ENCODE measurements at places on chromosomes 7 and 10.

GRCh38 chr7:38462819-38463218, 168.4 kb downstream of the AMPH start:
- no peak for DNase-seq

GRCh38 chr7:122470859-122471258, 166.3 kb upstream of the FEZF1 start:
- DNase-seq, result no peak

DNA sequence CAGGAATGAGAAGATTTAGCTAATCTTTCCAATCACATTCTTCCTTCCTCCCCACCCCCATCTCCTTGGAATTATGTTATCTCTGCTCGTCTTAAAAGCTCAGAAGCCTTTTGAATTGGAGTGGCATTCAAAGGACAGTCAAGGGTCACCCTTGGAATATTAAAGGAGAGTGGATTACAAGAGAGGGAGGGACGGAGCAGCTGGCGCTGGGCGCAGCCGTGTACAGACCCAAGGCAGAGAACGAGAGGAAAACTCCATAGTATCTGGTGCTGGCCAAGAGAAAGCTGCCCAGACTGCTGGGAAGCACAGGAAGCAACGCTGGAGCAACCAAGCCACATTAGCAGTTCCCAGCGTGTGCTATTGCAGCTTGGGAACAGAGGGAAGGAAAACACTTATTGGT, 95.7 kb downstream of the POU6F2 start:
- DNase-seq, result no peak

GRCh38 chr7:123220396-123220795, 20.6 kb upstream of the SLC13A1 start:
- DNase-seq, result no peak

DNA sequence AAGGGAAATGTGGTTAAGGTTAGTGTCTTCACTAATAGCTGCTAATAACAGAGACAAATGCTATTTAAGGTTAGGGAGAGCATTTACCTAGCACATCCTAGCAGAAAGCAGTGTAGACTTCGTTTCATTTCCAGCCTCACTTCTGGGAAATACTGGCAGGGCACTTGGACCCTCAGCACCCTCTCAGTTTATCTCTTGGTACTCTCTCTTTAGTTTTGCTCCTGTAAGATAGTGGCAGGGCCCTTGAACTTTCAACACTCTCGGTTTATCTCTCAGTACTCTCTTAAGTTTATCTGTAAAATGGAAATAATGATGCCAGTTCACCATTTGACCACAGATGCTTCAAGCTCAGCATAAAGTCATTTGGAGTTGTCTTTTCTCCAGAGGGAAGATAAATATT, 118.4 kb downstream of the MBL2 start:
- DNase-seq, result no peak

- DNase-seq, result no peak
Observed at GRCh38 chr10:123038782-123039631, 30.2 kb downstream of the ACADSB start.

DNA sequence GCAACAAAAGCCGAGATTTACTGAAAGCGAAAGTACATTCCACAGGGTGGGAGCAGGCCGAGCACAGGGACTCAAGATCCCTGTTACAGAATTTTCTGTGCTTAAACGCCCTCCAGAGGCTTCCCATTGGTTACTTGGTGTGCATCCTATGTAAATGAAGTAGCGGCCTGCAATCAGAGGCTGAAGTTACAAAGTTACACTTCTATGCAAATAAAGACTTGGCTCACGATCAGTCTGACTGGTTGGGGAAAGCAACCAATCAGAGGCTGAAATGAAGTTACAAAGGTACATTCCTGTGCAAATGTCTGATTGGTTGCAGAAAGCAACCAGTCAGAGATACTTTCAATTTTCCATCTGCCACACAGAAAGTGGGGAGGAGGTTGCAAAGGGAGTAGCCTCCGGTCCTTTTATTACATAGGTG, 4.1 kb downstream of the ACBD7 start:
- DNase-seq, result no peak

GRCh38 chr10:133465191-133465949, 11.6 kb downstream of the SCART1 start:
- no peak for DNase-seq

DNA sequence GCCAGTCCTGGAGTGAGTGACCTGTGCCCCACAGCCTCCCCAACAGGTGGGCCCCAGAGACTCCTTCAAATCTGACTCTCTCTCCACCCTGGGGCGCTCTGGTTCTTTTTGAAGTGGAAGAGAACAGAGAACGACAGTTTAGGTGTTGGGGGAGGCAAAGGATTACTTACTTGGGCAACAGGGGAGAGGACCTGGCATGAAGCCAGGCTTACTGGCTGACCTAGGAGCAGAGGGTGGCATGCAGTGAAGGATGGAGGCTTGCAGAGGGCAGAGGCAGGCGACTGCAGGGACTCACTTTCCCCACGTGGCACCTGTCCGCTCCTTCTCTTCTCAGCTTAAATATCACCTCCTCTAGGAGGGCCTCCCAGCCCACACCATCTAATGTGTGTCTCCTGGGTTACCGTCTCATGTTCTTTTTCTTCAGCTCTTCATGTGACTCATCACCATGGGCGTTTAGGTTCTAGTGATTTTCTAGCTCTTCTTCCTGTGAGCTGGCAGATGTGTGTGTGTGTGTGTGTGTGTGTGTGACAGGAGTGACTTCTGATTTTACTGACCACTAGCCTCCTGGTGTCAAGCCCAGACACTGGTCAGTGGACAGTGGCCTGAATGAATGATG, 15.5 kb downstream of the LZTS2 start:
- no peak for DNase-seq

GRCh38 chr7:149196151-149196704, 882 bp downstream of the ZNF282 start:
- no peak for DNase-seq

DNA sequence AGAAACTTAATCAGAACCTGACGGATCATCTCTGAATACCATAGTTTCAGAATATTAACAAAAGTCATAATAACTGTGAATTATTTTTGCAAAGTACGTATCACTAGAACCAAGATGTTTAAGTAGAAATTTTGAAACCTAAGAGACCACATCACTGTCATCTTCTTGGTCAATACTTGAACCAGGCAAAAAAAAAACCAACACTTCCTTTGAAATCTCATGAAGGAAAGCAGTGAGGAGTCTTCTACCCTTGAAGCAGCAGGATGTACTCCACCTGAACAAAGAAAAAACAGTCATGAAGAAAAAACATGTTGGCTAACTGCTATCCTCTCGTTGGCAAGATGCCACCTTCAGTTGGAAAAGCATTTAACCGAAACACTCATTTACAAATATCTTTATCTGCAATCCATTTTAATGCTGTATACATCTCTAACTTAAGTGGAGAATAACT, 82.4 kb downstream of the SRPK2 start:
- DNase-seq, result no peak

DNA sequence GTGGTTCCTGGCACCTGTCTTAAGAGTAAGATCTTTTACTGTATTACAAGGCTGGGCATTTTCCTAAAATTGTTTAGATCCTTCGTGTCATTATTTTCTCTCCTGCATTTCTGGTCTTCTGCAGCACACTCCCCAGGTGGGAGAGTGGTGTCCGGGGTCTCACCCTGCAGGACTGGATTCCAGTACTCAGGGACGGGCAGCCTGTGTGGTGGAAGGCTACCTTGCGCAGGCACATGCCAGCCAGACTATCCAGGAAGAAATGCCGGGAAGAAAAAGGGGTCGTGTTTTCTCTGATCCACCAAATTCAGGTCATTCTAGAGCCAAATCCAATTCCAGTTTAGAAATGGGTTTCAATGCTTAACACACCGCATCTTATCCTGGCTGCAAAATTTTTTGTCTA, 27.7 kb downstream of the CNPY1 start:
- DNase-seq, result no peak

- no peak for DNase-seq
Observed at GRCh38 chr7:152607007-152607406, 68.9 kb downstream of the XRCC2 start.

- DNase-seq, result no peak
Observed at GRCh38 chr10:126997801-126998590, 92.8 kb downstream of the DOCK1 start.

DNA sequence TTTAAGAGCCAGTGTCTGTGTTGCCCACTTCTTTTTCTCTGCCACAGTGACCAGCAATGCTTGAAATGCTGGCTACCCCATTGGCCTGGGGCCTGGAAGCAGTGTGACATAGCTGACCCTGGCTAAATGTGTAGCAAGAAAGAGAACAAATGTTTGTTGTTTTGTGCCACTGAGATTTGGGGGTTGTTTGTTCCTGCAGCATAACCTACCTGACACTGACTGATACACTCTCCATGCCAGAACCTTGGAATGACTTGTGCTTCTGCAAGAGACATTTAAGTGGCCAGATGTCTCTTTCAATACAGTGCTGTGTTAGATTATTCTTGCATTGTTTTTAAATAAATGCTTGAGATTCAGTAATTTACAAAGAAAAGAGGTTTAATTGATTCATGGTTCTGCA, 411.5 kb downstream of the TYW1 start:
- DNase-seq, result no peak

DNA sequence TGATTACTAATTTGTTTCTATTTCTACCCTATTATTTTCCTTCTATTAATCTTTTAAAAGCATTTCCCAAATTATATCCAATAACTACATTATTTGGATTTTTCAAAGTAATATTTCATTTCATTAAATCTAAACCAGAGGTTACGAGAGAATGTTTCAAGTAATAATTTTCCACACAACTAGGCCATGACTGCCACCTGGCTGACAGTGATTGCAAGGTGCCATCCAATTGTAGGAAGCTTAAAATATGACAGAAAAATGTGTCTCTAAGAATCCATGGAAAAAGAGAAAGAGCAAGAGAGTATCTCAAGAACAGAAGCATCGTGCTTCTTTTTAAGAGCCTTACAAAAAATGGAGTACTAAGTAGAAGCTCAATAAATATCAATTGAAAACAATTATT, 48.7 kb downstream of the TPK1 start:
- DNase-seq, result no peak

- DNase-seq, result no peak
Observed at GRCh38 chr10:133258066-133258817, 18.4 kb downstream of the ADAM8 start.

GRCh38 chr10:26455567-26456315, 17.6 kb downstream of the APBB1IP start:
- no peak for DNase-seq

DNA sequence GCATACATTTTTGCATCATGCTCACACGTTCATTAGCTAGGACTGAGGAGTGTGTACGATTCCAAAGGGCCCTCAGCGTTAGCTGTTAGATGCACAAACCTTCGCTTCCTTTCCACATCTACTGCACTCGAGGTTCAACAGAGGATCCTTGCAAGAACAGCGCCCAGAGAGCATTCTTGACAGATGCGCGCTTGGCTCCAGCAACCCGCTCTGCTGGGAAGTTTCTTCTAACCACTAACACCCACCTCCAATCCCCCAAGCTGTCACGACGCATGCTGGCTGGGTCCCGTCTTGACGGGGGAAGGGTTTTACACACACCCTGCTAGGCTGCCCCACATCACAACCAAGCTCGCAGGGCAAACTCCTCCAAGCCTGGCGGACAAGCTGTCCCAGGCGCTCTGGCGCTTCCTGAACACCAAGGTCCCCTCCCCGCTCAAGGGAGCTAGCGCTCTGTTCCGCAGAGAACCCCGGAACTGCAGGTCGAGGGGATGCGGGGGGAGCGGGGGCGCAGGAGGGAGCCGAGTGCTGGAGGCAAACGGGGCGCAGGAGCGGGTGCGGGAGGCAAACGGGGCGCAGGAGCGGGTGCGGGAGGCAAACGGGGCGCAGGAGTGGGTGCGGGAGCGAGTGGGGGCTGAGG, 653 bp upstream of the ADRB1 start:
- DNase-seq, result no peak

- no peak for DNase-seq
Observed at GRCh38 chr7:84104826-84105225, 89.8 kb downstream of the SEMA3A start.

DNA sequence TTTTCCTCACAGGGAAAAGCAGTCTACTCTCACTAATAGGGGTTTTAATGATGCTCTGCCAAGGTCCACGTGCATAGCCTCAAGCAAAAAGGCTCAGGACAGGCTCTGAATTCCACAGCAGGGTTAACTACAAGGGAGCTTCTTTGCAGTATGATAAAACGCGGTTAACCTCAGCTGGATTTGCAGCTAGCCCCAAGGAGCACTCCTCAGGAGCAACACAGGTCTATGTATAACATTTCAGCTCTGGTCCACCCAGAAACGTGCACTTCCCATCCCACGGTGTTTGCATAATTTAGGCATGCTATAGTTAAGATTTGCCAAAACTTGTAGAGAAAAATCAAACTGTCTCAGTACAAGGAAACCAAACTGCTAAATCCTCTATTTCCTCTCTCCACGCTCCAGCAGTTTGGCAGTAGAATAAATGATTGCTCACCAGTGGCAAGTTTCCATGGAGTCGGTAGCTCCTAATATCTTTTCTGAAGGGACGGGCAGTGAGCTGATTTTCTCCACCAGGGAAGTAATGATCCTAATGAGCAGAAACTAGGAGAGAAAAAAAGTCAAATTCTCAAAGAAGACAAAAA, 13.1 kb upstream of the ASB4 start:
- no peak for DNase-seq

DNA sequence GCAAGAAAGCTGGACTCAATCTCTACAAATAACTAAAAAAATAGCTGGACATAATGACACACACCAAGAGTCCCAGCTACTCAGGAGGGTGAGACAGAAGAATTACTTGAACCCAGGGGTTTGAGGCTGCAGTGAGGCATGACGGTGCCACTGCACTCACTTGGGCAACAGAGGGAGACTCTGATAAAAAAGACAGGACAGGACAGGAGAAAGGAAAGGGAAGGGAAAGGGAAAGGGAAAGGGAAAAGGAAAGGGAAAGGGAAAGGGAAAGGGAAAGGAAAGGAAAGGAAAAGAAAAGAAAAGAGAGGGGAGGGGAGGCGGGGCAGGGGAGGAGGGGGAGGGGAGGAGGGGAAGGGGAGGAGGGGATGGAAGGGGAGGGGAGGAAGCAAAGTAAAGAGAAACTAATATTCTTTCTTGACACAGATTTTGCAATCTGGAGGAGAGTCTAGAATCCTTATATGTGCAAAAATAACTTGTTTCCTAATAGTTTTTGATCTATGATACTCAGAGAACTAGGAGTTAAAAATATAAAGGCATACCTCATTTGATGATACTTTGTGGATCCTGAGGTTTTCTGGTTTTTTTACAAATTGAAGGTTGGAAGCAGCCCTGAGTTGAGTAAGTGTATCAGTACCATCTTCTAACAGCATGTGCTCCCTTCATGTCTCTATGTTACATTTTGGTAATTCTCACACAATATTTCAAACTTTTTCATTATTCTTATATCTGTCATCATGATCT, 8.0 kb downstream of the SAR1A start:
- DNase-seq, result no peak

DNA sequence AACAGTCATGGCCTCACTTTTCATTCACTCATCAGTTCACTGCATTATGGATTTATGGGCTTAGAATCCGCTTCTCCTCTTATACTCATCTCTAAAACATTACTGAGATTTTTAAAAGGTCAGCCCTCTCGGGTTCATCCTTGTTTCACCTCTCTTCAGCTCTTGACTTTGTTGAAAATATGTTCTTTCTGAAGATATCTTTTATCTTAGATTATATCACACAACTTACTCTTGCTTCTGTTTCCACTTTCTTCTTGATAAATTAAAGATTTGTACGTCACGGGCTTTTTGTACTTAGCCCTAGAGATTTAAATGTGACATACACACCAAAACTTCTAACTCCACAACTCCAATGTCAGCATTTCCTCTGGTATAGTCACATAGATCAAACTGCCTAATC, 342.5 kb upstream of the TMEM229A start:
- DNase-seq, result no peak

GRCh38 chr10:13113544-13113943, 13.6 kb downstream of the OPTN start:
- DNase-seq, result no peak

All from stimulated activated CD8-positive, alpha-beta memory T cell treated with anti-CD3 and anti-CD28 coated beads, Interleukin-2, amount 100 ng/mL, for 1 hour (primary cell).